ENCODE measurements at places on chromosomes 1 and 21.
A peak's percentile ranks its signal among the peaks of the same experiment; 100 is the strongest.

DNA sequence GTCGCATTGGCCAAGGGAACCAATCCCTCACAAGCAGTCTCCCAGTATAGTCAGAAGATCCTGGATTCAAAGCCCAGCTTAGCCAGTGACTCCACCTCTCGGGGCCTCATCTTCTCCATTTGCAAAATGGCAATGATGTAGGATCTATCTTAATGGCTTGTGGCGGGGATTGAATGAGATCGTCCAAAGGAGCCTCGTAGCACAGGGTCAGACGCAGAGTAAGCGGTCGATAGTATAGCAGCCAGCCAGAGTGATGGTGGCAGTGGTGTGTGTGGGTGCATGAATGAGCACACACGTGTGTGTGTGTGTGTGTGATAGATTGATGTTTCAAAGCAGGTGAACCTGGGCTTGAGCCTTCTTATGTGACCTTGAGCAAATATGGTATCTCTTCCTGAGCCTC, 79.8 kb upstream of the WNT4 start:
- no peak for DNase-seq

DNA sequence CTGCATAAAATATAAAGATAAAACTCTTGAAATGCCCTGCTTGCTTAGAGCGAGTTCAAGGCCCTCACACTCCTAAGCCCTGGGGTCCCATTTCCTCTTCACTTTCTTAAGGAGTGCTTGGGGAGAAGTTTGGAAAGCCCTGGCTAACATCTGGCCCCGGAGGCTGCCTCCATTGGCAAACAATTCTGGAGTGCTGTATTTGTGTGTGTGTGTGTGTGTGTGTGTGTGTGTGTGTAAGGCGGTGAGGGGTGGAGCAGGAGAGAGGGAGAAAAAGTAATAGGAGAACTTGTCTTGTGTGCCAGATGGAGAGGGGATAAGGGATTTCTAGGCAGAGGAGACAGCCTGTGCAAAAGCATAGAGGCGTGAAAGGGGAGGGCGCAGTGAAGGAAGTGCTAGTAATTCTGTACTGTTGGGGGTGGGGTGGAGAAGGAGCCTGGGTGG, 578 bp upstream of the TRIM62 start:
- DNase-seq: no peak

DNA sequence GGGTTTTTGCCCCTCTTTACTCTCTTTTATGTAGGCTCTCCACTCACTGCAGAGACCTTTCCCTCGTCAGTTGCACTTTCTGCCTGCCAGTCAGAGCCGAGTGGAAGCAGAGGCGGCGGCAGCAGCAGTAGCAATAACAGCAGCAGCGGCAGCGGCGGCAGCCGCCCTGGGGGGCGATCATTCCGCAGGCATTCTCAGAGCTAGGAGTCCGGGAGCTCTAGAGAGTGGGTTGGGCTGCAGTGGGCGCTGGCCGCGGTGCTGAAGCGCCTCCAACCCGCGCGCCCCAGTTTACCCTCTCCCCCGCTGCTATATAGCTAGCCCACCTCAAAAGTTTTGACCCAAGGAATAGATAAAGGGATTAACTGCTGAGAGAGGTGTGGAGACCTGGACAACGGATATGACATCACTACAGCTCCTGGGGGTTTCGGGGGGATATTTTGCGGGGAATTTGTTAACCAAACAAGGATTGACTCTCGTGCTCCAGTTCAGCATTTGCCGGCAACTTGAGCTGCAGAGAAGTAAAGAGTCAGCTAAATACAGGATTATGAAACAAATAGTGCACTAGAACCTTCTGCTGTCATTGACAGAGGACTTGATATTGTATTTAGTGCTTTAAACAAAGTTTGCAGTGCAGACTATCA, at the start of gene OLFM3:
OLFM3 (minus strand) TSS at position 102 of the 641 bp plus-strand sequence.
- peak; percentile 0 for DNase-seq

DNA sequence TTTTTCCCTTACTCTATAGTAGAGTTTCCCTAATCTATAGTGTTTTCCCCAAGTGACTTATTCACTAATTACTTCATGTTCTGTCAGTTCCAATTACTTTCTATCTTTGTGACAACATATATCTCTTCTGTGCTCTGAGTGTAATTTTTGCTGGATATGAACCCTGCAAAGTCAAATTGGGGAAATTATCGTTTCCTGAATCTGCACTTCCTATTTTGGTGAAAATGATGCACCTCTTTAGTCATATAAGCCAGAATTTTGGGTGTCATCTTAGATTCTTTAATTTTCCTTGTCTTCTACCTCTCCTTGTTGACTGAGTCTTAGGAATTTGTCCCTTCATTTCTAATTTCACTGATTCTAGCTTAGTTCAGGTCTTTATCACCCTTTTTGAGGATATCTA, 33.4 kb upstream of the PRKACB start:
- DNase-seq: no peak

GRCh38 chr1:211332036-211332616, 5.5 kb downstream of the TRAF5 start:
- no peak for DNase-seq

DNA sequence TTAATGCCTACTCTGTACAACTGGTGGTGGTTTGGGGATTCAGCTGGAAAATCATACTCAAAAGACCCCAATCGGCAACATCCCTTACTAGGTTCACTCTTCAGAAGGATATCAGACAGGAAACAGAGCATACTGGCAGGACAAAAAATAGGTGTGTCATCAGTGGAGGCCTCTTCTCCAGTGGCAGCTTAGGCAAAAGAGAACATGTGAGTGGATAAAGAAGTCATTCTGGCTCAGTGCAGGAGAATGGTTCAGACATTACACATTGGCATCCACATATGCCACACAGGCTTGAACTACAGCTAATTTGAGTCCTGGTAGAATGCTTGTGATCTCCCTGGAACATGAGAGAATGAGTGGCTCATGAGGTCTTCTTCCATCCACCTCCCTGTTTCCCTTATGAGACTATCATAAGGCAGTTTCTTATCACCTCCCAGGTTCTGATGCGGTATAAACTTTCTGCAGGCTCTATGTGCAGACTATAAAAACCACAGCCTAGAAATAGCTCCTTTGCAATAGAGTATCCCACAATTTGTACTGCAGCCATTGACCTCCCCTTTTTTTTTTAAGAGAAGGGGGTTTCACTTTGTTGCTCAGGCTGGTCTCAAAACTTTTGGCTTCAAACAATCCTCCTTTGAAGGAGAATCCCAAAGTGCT, 24.7 kb downstream of the VAMP4 start:
- DNase-seq: peak; percentile 25

- DNase-seq: no peak
These were observed 19.2 kb downstream of the NRDC start for GRCh38 chr1:51859333-51859732.

GRCh38 chr21:42389449-42389835, 6.4 kb downstream of the TMPRSS3 start:
- no peak for DNase-seq

- DNase-seq: no peak
These were observed 621.0 kb upstream of the NCAM2 start for GRCh38 chr21:20377250-20377649.

DNA sequence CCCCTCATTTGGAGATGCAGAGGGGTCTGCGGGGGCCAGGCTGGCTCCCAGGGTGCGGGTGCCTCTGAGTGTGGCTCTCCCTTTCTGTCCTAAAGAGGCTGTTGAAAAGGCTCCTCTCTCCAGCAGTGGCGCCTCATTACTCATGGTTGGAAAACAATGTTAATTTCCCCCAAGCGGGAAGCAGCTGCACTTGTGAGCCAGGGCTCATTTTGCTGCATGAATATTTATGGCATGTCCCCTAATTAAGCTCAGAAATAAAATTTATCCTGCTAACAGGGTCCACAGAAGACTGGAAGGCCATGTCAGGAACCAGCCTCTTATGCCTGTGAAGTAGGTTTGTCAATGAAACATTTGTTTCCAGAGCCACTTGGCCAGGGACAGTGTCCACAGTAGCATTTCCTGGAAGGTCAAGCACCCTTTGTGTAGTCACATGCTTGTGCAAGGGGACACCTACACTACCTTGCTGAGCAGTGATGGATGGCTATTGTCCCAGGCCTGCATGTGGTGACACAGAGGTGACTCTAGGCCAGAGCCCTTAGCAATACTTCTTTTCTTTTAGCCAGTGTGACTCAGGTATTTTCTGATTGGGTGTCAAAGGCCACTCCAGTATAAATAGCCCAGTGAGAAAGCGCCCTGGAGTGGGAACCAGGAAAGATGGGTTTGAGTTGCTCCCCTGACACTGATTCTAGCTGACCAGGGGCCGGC, 259.0 kb downstream of the FOXD2 start:
- peak; percentile 38 for DNase-seq

- DNase-seq: no peak
These were observed 3.3 kb downstream of the DLGAP3 start for GRCh38 chr1:34926156-34926555.

All from kidney capillary endothelial cell (primary cell).